Hematopoietic multipotent progenitor cell treated with erythropoietin and hydrocortisone succinate and interleukin-3 and kit ligand, for 15 days (in vitro differentiated cells): ENCODE measurements at places on chromosomes 5 and 9.

GRCh38 chr5:149271195-149271715 lies 404 bp upstream of the AFAP1L1 start:
- no peak for DNase-seq

DNA sequence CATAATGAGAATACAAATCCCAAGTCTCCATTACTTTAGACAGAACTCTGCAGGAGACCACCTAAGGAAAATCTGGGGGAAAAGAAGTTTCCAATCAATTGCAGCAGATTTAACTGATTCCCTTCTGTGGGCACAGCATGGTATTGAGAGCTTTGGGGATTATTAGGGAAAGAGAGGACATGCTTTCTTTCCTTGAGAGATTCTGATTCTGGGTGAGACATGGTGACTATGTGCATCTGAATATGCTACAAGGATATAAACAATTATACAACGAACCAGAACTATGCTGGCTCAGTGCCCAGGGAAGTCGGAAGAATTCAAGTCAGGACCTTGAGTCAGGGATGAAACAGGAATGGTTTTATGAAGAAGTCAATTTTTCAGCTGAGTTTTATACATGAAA lies 183.7 kb downstream of the PDE4D start:
- DNase-seq, result no peak

GRCh38 chr9:76373173-76373783 lies 20.9 kb downstream of the RFK start:
- no peak for DNase-seq

DNA sequence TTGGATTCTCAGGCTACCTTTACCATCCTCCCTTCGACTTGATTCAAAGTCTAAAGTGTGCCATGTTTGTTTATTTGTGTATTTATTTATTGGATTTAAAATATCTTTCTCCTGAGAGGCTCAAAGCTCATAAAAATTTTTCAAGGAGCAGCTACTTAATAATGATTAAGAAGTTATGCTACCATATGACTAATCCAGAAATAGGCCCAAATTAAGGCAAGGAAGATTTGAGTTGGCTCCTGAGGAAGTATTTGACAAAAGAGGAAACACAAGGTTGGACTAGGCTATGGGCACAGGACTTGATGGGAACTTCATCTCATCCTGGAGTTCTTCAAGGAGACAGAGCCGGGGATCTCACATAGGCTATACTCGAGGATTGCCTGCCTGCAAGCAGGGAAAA lies 22.4 kb upstream of the PPP2CA start:
- DNase-seq, result no peak

DNA sequence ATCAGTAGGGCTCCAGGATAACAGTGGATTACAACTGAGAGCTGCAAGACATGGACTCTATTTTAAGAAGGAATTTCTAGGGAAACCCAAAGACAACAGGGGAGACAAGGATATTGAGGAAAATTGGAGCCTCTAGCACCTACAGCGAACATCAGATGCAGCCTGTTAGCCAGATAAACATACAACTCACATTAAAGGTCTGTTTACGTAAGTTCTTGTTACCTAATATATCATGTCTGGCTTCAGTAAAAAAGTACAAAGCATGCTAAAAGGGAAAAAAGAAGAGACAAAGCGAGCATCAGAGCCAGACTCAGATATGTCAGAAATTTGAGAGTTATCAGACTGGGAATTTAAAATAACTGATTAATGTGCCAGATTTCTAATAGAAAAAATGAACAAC lies 17.2 kb downstream of the GNPDA1 start:
- DNase-seq, result no peak

DNA sequence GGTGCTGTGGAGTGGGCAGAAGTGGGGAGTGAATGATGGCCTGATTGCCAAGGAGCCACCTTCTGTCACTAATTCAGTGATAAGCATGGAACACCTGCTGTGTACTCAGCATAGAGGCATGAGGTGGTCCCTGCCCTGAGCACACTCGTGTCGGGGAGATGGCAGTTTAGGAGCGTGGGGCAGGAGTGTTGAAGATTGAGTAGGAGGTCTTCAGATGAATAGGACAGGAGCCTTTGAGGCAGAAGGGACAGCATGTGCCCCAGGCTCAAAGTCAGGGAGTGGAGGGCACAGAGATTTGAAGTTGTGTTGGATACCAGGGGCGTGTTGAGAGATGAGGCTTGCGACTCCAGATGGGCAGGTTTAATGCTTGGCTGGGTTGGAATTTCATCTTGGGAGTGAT lies 55.0 kb downstream of the ZNF618 start:
- DNase-seq, result no peak

GRCh38 chr9:107504585-107505455 lies 15.3 kb upstream of the KLF4 start:
- no peak for DNase-seq

DNA sequence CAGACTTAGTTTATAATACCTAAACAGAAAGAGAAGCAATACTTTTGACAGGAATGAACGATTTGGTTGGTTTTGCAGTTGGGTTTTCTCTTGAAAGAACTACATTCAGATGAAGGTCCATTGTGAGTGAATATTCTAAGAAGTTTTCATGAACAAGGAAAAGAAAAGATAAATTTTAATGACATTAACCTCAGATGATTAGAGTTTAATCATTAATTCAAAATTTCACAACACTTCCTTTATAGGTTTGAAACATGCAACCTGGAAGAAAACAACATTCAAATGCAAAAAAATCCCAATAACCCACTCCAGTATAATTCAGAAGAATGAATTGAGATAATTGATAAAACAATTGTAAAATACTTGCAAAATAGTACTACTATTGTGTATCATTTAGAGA lies 23.8 kb downstream of the EQTN start:
- DNase-seq, result no peak

DNA sequence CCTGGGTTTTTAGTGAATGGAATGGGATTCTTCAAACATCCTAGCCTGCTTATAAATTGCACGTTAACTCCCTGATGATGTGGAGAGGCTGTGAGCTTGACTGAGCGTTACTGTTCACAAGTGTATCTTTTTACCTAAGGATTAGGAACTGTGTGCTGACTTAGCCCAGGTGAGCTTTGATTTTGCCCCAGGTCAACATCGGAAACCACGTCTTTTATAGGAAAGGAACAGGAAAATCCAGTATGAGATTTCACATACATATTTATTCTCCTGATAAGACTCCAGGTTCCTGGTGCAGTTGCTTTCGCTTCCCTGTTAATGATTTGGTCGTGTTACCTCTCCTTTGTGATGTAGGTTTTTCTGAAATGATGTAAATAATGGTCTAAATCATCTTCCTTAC lies 103.2 kb upstream of the BASP1 start:
- no peak for DNase-seq
